ENCODE measurements at places on chromosomes 1 and 21. TPM values are rescaled to one million over a fixed set of nuclear protein-coding genes. Genes with fewer than 3 reads are reported as not detected.
A peak's percentile ranks its signal among the peaks of the same experiment; 100 is the strongest.

DNA sequence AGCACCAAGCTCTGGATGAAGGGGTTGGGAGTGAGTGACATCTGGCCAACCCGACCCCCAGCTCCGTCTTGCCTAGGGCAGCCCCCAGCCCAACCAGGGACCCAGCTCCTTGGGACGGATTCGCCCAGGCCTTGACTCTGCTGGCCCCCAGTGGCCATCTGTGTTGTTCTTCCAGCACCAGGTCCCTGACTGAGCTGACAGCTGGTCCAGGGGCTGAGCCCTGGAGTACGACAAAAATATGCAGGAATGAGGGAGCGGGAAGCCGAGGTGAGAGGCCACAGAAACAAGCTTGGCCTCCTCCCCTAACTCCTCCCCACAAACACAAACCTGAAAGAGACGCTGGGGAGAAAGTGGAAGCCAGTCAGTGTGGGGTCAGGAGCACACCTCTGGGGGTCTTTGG lies 55.0 kb upstream of the PAX7 start:
- peaks cover 60% of the 10 kb centered on the region for H3K27me3 ChIP-seq
- H3K27ac ChIP-seq: no peak overlapping the region
- H3K4me1 ChIP-seq: no peaks in the 10 kb centered on the region
- H3K36me3 ChIP-seq: no peaks in the 10 kb centered on the region
- H3K4me3 ChIP-seq: no peak overlapping the region

DNA sequence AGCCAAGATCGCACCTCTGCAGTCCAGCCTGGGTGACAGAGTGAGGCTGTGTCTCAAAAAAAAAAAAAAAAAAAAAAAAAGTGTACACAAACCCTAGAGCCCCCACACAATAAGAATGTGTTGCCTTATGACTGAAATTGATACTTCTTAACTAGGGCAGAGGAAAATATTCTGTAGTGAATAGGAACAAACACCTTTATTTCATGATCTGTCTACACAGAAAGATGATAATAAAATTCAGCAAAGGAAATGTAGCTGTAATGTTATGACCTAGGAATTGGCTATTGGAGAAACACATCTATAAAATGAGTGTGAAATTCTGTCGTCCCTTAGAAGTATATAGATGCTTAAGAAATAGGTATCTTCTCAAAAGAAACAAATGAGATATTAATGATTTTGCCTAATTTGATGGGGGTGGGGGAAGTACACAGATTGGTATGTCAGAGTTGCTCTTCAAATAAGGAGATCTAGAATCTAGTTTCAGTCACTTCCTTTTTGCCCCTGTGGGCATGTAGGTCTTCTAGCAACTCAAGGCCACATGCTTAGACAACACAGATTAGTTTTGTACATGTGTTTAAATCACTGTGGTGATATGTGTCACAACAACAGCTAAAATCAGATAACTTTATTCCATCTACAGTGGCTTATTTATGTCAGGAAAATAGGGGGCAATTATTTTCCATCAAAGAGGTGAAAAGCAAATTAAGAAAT lies 10.7 kb upstream of the GPR25 start:
- no peaks in the 10 kb centered on the region for H3K4me1 ChIP-seq
- peaks cover 29% of the 10 kb centered on the region for H3K36me3 ChIP-seq

RAB3B gene
- total RNA-seq: 1.2 TPM

DNA sequence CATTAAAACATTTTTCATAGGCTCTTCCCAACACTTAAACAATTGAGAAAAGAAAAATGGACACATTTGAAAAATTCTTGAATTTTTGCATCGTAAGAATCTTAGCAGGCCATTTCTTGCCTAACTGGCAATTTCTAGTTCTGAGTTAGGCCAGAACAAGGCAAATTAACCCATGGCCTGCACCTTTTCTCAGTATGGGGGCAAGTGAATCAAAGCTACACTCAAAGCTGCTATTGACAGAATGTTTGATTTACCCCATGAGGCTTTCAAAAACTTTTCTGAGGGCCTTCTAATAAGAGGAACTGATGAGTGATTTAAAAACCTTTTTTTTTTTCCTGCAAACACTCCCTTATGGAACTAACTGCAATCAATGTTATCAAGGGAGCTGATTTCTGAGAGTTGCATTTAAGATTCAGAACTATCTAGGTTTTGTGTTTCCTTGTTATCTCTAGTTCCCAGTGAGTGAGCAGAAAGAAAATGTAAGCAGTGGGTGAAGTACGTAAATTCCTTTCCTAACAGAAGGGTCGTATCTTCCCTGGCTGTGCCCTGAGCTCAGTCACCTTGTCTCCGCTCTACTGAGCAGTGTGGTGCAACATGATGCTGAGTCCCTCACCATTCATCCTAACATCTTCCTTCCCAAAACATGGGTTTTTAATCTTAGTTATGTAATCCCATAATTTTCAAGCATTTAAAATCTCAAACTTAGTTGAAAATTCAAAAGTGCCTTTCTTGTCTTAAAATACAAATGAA lies 353.7 kb downstream of the DPYD start:
- no peak overlapping the region for H3K27ac ChIP-seq
- H3K36me3 ChIP-seq: no peaks in the 10 kb centered on the region
- DNase-seq: no peak

CAMSAP2 gene
- 20.4 TPM for total RNA-seq

- H3K4me1 ChIP-seq: peaks cover 9% of the 10 kb centered on the region
- DNase-seq: no peak
- H3K27ac ChIP-seq: no peak overlapping the region
- no peak overlapping the region for H3K4me3 ChIP-seq
- no peaks in the 10 kb centered on the region for H3K27me3 ChIP-seq
Measured at GRCh38 chr1:65207317-65207716, 59.3 kb downstream of the AK4 start.

CLCA4 gene
- not detected for total RNA-seq

ESPN gene
- not detected for total RNA-seq

DNA sequence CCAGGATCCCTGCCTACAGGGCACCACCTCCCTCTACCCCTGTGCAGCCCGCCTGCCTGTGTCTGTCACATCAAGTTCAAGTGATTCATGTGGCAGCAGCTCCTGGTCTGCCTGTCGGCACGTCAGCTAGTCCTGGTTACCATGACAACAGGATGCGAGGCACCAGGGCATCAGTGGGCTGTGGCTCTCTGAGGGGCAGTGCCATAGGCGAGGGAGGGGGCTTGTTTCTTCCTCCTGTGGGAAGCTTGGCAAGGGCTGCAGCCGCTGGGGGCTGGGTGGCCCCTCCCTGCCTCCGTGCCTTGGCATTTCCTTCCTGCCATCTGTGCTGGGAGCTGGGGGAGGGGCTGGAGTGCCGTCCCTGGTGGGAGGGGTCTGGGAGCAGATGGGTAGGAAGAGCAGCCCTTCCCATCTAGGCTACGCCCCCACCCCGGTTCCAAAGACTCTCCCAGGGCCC lies 43.1 kb downstream of the FOXO6 start:
- no peaks in the 10 kb centered on the region for H3K4me1 ChIP-seq
- H3K27ac ChIP-seq: no peak overlapping the region
- H3K27me3 ChIP-seq: no peaks in the 10 kb centered on the region
- H3K4me3 ChIP-seq: no peak overlapping the region
- DNase-seq: no peak

- peaks cover 44% of the 10 kb centered on the region for H3K36me3 ChIP-seq
- no peaks in the 10 kb centered on the region for H3K27me3 ChIP-seq
- peak overlapping the region; percentile 47 for H3K27ac ChIP-seq
- peaks cover 18% of the 10 kb centered on the region for H3K4me1 ChIP-seq
- no peak overlapping the region for H3K4me3 ChIP-seq
Measured at GRCh38 chr1:205598841-205599668, 32.8 kb downstream of the ELK4 start.

PIAS3 gene
- 30.0 TPM for total RNA-seq

DNA sequence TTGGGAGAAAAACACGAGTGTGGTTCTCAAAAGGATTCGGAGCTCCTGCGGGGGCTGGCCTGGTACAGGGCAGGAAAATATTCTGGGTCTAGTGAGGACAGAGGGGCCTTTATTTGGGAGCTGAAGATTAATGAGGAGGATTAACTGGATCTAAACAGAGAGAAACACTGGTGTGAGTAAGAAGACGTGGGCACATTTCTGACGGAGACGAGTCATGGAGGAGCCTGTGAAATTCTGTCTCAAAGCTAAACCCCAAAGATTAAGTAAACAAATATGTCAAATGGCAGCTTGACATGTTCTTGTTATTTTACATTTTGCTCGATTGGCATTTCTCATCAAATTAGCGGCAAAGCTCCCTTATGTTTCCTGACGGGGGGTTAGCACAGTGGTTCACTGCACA lies 12.8 kb downstream of the PROK1 start:
- DNase-seq: no peak
- no peaks in the 10 kb centered on the region for H3K27me3 ChIP-seq
- H3K4me1 ChIP-seq: peaks cover 26% of the 10 kb centered on the region
- no peaks in the 10 kb centered on the region for H3K36me3 ChIP-seq
- peak overlapping the region; percentile 78 for H3K27ac ChIP-seq

VSIG8 gene
- 2.5 TPM for total RNA-seq

DNA sequence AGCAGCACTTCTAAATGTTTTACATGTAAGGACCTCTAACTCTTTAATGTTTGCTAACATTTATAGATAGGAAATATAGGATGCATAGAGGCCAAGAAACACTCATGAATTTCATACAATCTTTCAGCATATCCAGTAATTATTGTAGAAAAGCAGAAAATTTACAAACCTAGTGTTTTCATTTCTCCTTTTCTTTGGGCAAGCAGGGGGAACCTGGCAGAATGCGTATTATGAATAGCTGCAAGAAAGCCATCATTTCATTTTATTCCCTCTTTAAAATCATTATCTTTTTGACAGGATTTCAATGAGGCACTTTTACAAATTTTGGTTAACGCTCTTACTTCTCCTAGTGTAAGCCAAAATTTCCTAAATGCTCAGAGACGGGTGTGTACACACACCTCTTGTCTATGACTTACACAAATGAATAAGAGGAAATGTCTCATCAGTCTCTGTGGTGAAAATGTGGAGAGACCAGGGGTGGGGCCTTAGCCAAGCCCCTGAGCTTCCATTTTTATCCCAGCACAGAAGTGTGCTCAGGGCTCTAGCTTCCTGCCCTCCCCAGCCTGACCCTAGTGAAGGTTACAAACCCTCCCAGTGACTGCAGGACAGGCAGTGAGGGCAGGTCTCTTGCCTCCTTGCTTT lies 91.6 kb downstream of the LRRC8C start:
- no peak for DNase-seq
- H3K36me3 ChIP-seq: no peaks in the 10 kb centered on the region
- H3K27me3 ChIP-seq: no peaks in the 10 kb centered on the region

GRCh38 chr1:22738069-22738435 lies 27.4 kb downstream of the EPHB2 start:
- no peak overlapping the region for H3K4me3 ChIP-seq
- H3K4me1 ChIP-seq: no peaks in the 10 kb centered on the region
- H3K27ac ChIP-seq: no peak overlapping the region
- H3K36me3 ChIP-seq: no peaks in the 10 kb centered on the region

OR2L2 gene
- total RNA-seq: not detected

GRCh38 chr1:156744786-156745419 lies 4.0 kb upstream of the MRPL24 start:
- peaks cover 71% of the 10 kb centered on the region for H3K4me1 ChIP-seq
- H3K27ac ChIP-seq: peak overlapping the region; percentile 98
- H3K4me3 ChIP-seq: no peak overlapping the region
- DNase-seq: no peak
- no peaks in the 10 kb centered on the region for H3K27me3 ChIP-seq

CEP104 gene
- total RNA-seq: 35.5 TPM

DNA sequence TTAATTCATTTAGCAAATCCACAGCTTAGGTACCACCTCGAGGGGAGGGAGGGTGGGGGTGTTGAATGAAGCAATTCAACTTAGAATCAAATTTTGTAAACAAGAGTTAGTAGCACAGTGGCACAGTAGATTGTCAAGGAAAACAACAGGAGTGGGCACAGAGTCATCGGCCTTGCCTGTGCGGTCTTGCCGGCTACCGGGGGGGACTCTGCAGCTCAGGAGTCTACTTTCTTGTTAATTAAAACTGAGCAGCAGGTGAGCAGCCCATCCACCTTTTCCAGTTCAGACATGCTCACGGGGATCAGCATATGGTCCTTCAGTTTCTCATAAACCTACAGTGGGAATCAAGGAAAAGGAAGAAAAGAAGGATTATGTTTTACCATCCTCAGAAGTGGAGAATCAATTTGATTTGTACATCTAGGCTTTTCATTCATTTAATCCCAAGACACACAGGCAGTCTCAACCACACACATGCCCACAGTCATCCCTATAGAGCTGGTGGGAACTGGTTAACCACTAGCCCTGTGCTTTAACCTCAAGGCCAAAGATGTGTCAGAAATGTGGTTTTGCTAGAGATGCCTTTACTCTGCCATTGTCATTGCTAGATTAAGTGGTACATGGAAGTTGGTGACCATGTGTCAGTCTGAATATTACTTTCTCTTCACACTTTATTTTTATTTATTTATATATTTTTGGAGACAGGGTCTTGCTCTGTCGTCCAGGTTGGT lies 45.0 kb upstream of the BCL10 start:
- H3K27ac ChIP-seq: no peak overlapping the region
- peaks cover 4% of the 10 kb centered on the region for H3K36me3 ChIP-seq
- DNase-seq: no peak
- no peaks in the 10 kb centered on the region for H3K27me3 ChIP-seq
- H3K4me1 ChIP-seq: no peaks in the 10 kb centered on the region

- no peaks in the 10 kb centered on the region for H3K27me3 ChIP-seq
- no peak overlapping the region for H3K27ac ChIP-seq
- H3K4me1 ChIP-seq: no peaks in the 10 kb centered on the region
- DNase-seq: no peak
Measured at GRCh38 chr1:66890621-66891020, 34.0 kb downstream of the DNAI4 start.

DNA sequence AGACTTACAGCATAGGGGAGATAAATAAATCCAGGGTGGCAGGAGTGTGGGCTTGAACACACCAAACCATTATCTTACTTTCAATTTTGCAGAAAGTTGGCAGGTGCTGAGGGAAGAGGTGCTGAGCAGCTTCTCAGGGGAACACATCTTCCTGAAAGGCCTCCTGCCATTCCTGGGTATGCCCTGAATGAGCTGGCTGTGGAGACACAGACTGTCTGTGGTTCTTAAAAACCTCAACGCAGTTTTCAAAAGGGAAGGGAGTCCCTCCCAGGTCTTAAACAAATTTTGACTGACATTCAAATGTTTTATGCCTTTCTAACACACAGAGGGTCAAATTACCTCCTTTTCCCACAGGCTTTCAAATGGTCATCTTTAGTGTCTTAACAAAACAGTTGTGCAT lies 166.9 kb downstream of the TNFSF18 start:
- DNase-seq: no peak
- no peaks in the 10 kb centered on the region for H3K27me3 ChIP-seq
- no peak overlapping the region for H3K27ac ChIP-seq
- peaks cover 38% of the 10 kb centered on the region for H3K4me1 ChIP-seq
- H3K4me3 ChIP-seq: no peak overlapping the region
- H3K36me3 ChIP-seq: no peaks in the 10 kb centered on the region

DNA sequence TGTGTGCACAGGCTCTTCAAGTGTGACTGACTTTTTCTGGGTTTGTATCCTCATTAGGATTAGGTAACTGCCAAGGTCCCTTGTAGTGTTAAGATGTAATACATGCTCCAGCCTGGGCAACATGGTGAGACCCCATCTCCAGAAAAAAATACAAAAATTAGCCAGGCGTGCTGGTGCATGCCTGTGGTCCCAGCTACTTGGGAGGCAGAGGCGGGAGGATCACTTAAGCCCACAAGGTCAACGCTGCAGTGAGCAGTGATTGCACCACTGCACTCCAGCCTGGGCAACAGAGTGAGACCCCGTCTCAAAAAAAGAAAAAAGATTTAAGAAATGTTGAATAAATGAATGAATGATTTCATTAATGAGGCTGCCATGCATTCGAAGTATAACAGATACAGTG lies 15.1 kb downstream of the ZBTB17 start:
- DNase-seq: no peak
- H3K27me3 ChIP-seq: no peaks in the 10 kb centered on the region
- H3K36me3 ChIP-seq: peaks cover 15% of the 10 kb centered on the region
- H3K4me1 ChIP-seq: peaks cover 9% of the 10 kb centered on the region
- no peak overlapping the region for H3K4me3 ChIP-seq
